ENCODE measurements at places on chromosomes 4 and X. TPM values are rescaled to one million over a fixed set of nuclear protein-coding genes. Genes with fewer than 3 reads are reported as not detected.
A peak's percentile ranks its signal among the peaks of the same experiment; 100 is the strongest.

The ADH7 gene
- not detected for total RNA-seq

DNA sequence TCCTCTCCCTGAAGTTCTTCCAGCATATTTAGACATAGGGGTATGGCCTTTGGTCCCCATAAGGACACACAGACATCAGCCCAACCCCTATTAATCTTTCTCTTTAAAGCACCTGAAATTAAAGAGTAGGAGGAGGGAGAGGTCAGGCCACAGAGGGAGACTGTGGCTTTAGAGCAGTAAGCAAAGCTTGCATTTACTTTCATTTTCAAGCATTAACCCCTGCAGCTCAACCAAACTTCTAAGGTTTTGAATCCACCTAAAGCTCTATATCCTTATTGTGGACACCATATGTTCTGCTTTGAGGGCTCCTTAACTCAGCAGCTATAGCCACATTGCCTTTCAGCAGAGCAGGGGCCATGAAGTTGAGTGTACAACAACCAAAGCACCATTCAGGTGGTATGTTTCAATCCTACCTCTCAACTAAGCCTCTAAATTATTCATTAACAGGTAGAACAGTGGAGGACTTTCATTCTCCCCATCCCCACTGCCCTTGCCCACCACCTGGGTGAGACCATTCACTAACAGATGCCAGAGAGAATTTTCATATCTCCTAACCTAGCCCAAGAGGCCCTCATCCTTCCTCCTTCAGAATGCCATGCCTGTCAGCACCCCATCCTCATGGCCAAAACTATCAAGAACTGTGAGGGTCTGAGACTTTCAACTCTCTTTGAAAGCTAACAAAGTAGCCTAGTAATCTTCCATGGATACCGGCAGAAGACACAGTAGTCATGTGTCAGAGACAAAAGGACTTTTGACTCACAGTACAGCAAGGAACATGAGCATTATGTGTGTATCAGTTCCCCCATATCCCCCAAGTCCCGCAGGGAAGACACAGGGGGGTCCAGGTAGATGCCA, 20.8 kb downstream of the LIN54 start:
- no peak for DNase-seq

DNA sequence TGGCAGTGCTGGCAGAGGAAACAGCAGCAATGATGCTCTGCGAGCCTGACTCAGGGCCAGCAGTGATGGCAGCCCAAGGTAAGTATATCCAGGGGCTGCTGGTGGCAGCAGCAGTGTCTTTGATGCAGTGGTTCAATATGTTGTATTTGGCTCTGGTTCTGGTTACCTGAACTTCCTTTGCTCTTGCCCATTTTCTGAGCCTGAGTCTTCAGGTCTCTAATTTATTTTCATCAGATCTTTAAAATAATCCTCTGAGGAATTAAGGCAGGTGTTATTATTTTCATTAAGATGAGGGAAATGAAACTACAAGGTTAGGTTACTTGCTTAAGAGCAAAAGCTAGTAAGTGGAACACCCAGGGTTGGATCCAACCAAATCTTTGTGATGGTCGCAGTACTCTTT, 102.8 kb upstream of the BMP2K start:
- no peak for DNase-seq

The ACSL4 gene
- total RNA-seq: 58.4 TPM

The ADAMTS3 gene
- 0.40 TPM for total RNA-seq

DNA sequence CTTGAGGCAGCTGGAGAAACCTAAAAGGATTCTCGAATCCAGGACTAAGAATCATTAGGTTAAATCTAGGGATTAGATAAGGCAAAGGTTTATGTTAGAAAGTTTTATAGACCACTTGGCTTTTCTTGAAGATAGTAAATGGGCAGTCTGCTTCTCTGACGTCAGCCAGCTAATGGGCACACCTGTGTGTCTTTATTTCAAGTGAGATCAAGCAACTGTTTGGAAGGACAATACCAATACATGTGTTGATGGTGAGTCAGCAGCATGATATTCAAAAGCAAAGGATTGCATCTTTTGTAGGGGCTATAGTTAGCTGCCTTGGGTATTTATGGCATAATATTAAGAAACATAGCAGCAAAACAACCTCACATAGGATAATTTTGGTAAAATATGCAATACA, 46.5 kb upstream of the GRPR start:
- DNase-seq: no peak

The CEP44 gene
- 17.0 TPM for total RNA-seq

- no peak for DNase-seq
Observed at GRCh38 chrX:104135677-104136076, 21.1 kb downstream of the SLC25A53 start.

- no peak for DNase-seq
Observed at GRCh38 chr4:170700064-170700463, 610.3 kb upstream of the AADAT start.

DNA sequence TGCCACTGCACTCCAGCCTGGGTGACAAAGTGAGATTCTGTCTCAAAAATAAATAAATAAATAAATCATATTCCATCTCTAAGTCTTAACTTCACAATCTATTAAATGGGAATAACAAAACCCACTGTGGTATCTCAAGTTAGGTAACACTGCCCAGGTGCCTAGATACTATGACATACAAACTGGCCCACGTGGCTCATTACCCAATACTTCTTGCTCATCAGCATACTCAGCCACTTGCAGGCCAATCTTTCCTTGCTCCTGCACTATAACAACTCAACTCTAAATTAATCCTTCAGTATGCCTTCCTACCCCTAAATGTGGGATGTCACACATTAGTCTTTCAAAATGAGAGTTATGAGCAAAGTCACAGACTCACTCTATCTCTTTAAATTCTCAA, 230.1 kb downstream of the OPHN1 start:
- DNase-seq: no peak

DNA sequence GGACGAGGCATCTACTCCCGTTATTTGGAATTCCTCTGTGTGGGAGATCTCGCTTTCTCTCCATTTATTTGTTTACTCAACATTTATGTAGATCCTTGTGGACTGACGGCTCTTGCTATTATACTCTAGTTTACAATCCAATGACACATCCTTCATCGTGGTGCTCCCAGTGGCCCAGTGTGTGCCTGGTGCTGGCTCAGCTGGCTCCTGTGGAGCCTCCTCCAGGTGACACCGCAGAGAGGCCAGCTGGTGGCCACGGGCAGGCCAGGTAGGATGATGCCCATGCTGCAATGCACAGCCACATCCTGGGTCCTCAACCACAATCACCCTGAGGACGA, 84.0 kb upstream of the AFAP1 start:
- DNase-seq: no peak

DNA sequence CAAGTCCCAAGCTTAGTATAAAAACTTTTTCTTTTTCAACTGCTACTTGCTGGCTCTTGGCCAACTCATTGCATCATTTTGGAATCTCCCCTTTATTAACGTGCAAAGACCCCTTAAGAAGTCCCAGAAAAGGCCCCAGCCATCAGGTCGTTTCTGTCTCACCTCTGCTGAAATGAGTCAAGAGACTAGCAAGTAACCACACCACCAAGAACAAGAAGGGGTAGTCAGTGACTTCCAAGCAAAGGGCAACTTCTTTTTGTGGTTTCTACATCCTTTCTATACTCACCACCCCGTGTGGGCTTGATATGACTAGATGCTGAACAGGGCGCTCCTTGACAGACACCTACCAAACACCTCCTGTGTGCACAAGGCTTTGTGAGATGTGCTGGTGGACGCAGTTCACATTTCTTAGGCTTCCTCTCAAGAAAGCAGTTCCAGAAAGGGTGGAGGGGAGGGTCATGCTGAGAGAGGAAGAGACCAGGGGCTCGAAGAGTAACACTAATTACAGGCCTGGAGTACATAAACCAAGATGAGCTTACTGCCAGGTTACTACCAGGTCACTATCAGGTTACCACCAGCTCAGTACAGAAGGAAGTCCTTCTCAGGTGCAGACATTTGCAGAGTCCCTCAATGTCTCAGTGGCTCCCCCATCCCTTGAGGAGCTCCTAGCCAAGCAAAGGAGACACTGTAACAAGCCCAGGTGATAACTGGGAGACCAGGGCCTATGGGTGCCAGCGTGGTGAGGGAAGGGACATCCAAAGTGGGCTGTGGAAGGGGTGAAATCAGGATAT, 19.3 kb downstream of the JAKMIP1 start:
- DNase-seq: no peak

The GC gene
- 2,230 TPM for total RNA-seq

The SPACA5 gene
- total RNA-seq: not detected

GRCh38 chr4:123216946-123217345, 179.6 kb upstream of the SPRY1 start:
- no peak for DNase-seq

The EGF gene
- total RNA-seq: 1.6 TPM

DNA sequence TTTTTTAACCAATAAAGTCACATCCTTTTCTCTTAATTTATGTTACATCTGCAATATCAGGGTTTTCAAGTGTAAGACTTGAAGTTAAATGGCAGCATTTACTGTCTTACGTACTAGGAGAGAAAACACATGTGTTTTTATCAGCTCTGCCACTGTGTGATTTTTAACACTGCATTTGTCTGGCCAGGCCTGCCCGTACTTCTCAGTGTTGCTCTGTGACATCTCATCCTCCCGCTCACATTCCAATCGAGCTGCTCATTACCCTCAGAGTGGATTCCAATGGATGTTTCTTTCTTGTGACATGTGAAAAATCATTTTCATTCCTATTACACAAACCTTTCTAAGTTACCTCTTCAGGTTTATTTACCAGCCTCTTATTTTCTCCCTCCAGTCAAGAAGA, 420.3 kb downstream of the FAT4 start:
- DNase-seq: peak; percentile 13

GRCh38 chr4:16835597-16836247, 62.7 kb downstream of the LDB2 start:
- DNase-seq: no peak

The MAGEA9B gene
- not detected for total RNA-seq

The MAGEA10 gene
- not detected for total RNA-seq

- no peak for DNase-seq
Observed at GRCh38 chr4:134636338-134637051, 434.9 kb upstream of the PABPC4L start.

DNA sequence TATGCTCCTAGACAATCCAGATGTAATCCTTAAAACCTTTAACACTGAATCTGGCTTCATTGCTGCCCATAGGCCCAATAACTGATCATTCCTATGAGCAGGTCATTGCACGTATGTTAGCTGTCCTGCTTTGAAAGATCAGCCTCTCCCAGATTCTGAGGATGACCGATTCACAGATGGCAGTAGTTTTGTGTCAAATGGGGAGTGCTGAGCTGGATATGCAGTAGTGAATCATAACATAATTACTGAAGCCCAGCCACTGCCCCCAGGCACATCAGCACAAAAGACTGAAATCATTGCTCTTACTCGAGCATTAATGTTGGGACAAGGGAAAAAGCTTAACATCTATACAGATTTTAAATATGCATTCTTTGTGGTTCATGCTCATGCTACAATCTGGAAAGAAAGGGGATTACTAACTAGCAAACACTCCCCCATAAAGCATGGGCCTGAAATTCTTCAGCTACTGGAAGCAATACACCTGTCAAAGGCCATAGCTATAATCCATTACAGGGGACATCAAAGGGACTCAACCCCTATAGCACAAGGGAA, 16.4 kb upstream of the ZNF280C start:
- no peak for DNase-seq

- DNase-seq: no peak
Observed at GRCh38 chrX:111444881-111445280, 32.9 kb upstream of the DCX start.

DNA sequence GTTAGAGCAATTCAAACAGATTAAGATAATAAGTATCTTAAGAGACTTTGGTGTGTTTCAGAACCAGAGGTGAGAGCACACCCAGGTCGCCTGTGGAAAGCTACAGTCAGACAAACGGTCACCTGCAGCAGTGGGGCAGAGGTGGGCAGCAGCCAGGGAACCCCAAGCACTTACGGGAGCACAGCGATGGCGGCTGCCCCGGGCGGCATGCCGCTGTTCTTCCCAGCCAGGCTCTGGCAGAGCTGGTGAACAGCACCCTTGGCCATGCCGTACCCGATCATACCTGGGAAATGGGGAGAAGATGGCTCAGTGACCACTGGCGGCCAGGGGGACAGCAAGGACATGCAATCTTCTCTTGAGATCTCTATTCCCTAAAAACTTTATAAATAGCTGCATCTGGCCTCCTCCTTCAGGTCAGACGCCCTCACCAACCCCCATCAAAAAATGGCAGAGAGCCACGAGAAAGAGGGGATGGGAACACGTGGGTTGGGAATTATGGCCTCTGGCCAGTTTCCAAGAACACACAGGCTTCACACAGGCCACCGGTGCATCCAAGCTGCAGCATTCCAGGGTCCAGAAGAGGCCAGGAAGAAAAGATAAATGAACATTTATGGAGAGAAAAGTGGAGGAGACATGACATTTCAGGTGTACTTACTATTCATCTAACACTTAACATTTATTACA, 19.7 kb downstream of the QDPR start:
- no peak for DNase-seq

The SH3RF1 gene
- total RNA-seq: 46.0 TPM

The C4orf46 gene
- total RNA-seq: 2.7 TPM

DNA sequence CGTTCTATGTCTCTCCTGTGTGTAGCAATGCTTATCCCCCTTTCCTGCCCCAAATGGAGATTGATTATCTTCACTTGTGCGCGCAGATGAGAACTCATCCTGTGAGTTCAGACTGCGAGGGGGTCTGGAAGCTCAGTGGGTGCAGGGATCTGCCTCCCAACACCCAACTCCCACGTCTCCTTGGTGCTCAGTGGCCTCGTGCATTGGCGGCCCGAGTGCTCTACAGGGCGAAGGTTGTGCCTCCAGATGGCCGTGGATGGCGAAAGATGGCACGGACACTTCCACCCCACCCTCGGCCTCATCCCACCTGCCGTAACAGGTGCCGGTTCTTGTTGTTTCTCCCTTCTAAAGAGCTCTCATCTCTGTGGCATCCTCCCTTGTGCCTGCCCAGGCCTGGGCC, 45.1 kb upstream of the SORCS2 start:
- no peak for DNase-seq

DNA sequence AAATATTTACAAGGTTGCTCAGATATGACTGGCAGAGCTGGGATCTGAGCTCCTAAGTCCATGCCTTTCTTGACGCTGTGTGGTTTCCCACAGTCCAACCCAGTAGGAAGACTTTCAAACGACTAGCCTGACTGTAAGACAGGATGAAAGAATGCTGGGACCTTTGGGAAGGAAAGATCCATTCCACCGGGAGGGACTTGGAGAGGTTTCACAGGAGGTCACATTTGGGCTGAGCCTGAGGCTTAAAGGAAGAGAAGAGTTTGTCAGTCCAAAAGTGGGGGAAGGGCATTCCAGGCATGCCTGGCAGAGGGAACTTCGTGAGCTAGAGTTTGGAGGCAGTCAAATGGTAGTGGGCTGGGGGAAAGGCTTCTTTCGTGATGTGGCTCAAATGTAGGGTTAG, 1.5 kb downstream of the STARD8 start:
- no peak for DNase-seq

- no peak for DNase-seq
Observed at GRCh38 chr4:5198656-5199541, 147.6 kb downstream of the STK32B start.

Data from mucosa of gallbladder (tissue), 1 donor.